ENCODE measurements at places on chromosomes 7 and 10.

GRCh38 chr10:98414578-98414931 is 427 bp downstream of the PYROXD2 start:
- no peak for DNase-seq

DNA sequence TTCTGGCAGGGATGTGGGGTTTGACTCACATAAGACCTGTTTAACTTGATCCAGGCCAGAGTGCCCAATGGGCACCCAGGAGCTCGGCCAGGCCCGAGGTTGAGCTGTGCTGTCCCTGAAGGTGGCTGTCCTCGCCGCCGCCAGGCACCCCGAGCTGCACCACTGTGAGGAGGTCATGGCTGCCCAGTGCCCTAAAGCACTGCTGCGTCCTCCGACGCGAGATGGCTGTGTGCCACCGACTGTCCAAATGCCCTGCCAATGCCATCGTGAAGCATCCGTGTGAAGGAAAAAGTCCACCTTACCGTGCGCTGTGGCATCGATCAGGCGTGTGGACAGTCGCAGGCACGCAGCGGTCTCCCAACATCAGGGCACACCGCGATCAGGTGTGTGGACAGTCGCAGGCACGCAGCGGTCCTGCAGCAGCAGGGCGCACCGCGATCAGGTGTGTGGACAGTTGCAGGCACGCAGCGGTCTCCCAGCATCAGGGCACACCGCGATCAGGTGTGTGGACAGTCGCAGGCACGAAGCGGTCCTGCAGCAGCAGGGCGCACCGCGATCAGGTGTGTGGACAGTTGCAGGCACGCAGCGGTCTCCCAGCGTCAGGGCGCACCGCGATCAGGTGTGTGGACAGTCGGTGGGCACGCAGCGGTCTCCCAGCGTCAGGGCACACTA is 120.3 kb downstream of the VIPR2 start:
- DNase-seq: no peak

- no peak for DNase-seq
Measured at GRCh38 chr10:132410056-132410778, 13.2 kb downstream of the PWWP2B start.

- DNase-seq: no peak
Measured at GRCh38 chr7:1823376-1824150, 153.5 kb downstream of the ELFN1 start.

GRCh38 chr10:44382981-44383748 is 1.7 kb downstream of the CXCL12 start:
- DNase-seq: no peak

DNA sequence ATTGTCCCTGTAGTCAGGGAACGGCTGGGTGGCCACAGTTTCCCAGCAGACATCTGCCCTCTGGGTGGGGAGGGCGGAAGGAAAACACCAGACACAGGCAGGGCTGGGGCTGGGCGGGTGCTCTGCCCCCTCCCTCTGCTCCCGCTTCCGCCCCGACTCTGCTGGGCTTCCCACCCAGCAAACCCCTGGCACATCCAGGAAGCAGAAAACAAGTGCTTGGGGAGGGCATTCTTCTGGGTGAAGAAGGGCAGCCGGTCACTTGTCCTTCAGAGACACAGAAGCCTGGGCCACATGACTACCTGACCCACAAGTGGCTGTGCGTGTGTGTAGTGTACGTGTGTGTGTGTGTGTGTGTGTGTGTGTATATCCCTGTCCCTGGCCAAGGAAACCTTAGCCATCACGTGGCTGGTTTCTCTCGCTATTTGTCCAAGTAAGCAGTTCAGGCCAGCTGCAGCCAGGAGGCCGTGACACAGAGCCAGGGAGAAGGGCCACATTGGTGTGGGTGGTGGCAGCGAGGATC is 77.9 kb downstream of the ZMIZ1 start:
- no peak for DNase-seq

DNA sequence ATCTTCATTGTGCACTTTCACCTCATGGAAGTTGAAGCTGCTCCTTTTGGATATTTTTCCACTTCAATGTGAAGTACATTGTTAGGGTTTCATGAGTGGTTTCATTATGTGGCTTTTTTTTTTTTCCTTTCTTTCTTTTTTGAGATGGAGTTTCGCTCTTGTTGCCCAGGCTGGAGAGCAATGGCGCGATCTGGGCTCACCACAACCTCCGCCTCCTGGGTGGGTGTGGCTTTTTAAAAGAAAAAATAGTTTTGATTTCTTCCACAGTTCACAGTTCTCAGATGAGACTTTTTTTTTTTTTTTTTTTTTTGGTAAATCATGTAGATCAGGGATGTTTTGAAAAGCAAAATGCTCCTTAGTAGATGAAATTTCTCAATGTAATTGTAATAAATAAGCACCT is 652.3 kb upstream of the ANKRD30A start:
- no peak for DNase-seq
